ENCODE measurements at places on chromosomes 13 and 19. TPM values are rescaled to one million over a fixed set of nuclear protein-coding genes. Genes with fewer than 3 reads are reported as not detected.

The FOXO1 gene
- 3.5 TPM for total RNA-seq

The TRPC4 gene
- 0.50 TPM for total RNA-seq

The NLRP11 gene
- not detected for total RNA-seq

The UBE2L5 gene
- total RNA-seq = not detected
